ENCODE measurements at places on chromosomes 5 and 9. TPM values are rescaled to one million over a fixed set of nuclear protein-coding genes. Genes with fewer than 3 reads are reported as not detected.
A peak's percentile ranks its signal among the peaks of the same experiment; 100 is the strongest.

LCN10 gene
- 9.6 TPM for total RNA-seq

GFRA3 gene
- 0.82 TPM for total RNA-seq

GRCh38 chr5:600886-601541 lies 11.1 kb upstream of the CEP72 start:
- H3K27ac ChIP-seq, result no peak overlapping the region
- H3K4me3 ChIP-seq, result no peak overlapping the region
- H3K4me1 ChIP-seq, result no peaks in the 10 kb centered on the region
- DNase-seq, result no peak

- H3K4me3 ChIP-seq, result no peak overlapping the region
- H3K4me1 ChIP-seq, result peaks cover 30% of the 10 kb centered on the region
- H3K27me3 ChIP-seq, result peaks cover 5% of the 10 kb centered on the region
- no peak for DNase-seq
- H3K36me3 ChIP-seq, result no peaks in the 10 kb centered on the region
Observed at GRCh38 chr9:86599561-86599960, 245.4 kb upstream of the TUT7 start.

- H3K27me3 ChIP-seq, result no peaks in the 10 kb centered on the region
- no peak for DNase-seq
- peak overlapping the region; percentile 65 for H3K27ac ChIP-seq
- H3K36me3 ChIP-seq, result no peaks in the 10 kb centered on the region
- no peak overlapping the region for H3K4me3 ChIP-seq
Observed at GRCh38 chr5:102800427-102800826, 45.3 kb downstream of the PAM start.

SPINK13 gene
- total RNA-seq, result not detected

DNA sequence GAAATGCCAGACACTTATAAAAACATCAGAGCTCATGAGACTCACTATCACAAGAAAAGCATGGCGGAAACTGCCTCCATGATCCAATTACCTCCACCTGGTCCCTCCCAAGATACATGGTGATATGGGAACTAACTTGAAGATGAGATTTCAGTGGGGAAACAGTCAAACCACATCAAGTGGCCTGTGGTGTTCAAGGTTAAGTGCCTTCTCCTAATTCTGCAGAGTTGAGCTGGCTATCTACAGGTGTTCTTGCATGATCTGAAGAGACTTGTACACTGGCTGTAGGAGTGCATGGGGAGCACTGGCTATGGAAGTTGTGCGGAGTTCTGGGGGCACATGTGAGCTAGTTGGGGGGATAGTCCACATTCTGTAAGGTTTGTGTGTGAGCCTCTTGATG lies 34.0 kb upstream of the CKS2 start:
- no peaks in the 10 kb centered on the region for H3K36me3 ChIP-seq
- no peaks in the 10 kb centered on the region for H3K27me3 ChIP-seq
- no peak for DNase-seq
- no peaks in the 10 kb centered on the region for H3K4me1 ChIP-seq

CATSPER3 gene
- 0.49 TPM for total RNA-seq

DNA sequence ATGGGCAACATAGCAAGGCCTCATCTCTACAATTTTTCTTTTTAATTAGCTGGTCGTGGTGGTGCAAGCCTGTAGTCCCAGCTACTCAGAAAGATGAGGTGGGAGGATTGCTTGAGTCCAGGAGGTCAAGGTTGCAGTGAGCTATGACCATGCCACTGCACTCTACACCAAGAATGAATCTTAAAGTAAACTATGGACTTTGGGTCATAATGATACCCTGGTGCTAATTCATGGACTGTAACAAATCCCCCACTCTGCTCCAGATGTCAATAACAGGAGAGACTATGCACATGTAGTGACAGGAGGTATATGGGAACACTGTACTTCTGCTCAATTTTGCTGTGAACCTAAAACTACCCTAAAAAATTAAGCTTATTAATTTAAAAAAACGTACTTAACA lies 155.4 kb downstream of the CEMIP2 start:
- H3K4me1 ChIP-seq, result no peaks in the 10 kb centered on the region
- H3K27ac ChIP-seq, result no peak overlapping the region
- DNase-seq, result no peak
- no peaks in the 10 kb centered on the region for H3K36me3 ChIP-seq
- H3K4me3 ChIP-seq, result no peak overlapping the region
- no peaks in the 10 kb centered on the region for H3K27me3 ChIP-seq

DNA sequence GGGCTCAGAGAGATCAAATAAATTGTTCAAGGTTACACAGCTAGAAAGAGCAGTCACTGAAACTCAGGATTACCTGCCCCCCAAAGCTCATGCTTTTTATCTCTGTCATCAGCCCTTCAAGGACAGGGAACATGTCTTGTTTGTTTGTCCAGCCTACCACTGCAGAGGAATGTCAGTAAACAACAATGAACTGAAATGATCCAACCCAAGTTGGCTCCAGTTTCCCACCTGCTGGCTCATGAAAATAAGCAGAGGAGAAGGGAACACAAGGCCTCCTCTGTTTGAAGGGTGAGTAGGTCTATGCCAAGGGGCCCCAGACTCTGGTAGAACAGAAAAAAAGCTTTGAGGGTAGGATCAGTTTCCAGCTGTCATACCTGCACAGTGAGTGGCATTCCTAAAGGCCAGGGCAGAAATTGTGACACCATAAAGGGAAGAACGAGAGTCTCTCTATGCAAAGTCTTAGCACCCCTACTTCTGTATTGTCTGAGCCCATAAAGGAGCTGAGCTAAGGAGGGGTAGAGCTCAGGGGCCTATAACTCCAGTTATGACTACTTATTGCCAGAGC lies 115.2 kb downstream of the TRIM36 start:
- no peaks in the 10 kb centered on the region for H3K36me3 ChIP-seq
- H3K27ac ChIP-seq, result no peak overlapping the region
- no peaks in the 10 kb centered on the region for H3K27me3 ChIP-seq
- no peak for DNase-seq
- no peaks in the 10 kb centered on the region for H3K4me1 ChIP-seq

Data from left ventricle myocardium inferior (tissue), 1 donor.